ENCODE measurements at places on chromosomes 1 and 21.
A peak's percentile ranks its signal among the peaks of the same experiment; 100 is the strongest.

DNA sequence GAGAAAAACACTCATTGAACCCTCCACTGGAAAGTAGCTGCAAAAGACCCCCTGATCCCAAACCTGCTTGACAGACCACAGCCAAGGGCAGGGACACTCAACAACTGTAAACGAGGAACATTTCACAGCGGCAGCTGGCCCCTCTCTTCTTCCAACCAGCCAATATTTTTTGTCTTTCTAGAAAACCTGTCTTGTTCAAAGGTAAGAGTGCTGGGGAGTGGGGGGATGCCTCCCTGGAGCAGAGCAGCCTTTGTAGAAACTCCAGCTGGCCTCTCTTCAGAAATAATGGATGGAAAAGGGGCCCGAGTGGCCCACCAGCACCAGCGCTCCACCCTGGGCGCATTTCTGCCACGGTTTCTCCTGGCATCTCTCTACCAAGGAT, 384.0 kb downstream of the RRAGC start:
- no peak for DNase-seq

GRCh38 chr1:89641781-89642180, 8.9 kb downstream of the LRRC8C start:
- no peak for DNase-seq

- DNase-seq = no peak
These were observed 4.3 kb downstream of the ATP8B2 start for GRCh38 chr1:154329551-154330131.

DNA sequence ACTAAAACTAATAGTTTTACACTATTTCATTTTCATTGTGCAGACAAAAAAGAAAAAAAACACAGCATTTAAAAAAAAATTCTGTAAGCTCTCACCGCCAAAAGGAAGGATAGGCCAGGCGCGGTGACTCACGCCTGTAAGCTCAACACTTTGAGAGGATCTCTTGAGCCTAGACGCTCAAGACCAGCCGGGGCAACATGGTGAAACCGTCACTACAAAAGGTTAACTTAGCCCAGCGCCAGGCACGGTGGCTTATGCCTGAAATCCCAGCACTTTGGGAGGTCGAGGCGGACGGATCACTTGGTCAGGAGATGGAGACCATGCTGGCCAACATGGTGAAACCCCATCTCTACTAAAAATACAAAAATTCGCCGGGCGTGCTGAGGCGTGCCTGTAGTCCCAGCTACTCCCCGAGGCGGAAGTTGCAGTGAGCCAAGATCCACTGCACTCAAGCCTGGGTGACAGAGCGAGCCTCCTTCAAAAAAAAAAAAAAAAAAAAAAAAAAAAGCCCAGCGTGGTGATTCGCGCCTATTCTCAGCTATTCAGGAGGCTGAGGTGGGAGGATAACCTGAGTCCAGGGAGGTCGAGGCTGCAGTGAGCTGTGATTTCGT, 14.3 kb upstream of the SPEN start:
- DNase-seq = peak; percentile 47

GRCh38 chr1:213876531-213876930, 111.2 kb upstream of the PROX1 start:
- DNase-seq = no peak

- DNase-seq = no peak
These were observed 94.2 kb upstream of the IPO9 start for GRCh38 chr1:201734786-201735185.

GRCh38 chr21:43268086-43268803, 99.4 kb downstream of the CRYAA start:
- no peak for DNase-seq

DNA sequence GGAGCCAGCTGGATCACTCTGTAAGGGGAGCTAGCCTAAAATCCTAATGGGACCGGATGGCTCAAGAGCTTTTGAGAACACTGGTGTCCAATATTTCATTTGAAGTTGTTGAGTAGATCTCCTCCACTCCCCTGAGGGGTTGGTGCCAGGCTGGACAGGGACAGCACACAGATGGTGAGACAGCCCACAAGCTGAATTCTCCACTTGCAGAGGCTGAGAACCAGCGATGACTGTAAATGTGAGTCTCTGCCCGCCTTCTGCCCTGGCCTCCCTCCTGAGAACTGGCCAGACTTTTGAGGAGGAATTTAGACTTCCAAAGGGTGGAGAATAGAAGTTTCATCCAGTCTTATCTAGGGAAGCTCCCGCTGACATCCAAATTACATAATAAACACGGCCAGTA, 20.5 kb upstream of the COQ8A start:
- DNase-seq = no peak

GRCh38 chr1:182134257-182134656, 72.7 kb upstream of the ZNF648 start:
- DNase-seq = no peak

GRCh38 chr1:70033266-70033873, 172.0 kb downstream of the LRRC40 start:
- DNase-seq = no peak

Data from HCT116 (cell line).